ENCODE measurements at places on chromosomes 4 and X. TPM values are rescaled to one million over a fixed set of nuclear protein-coding genes. Genes with fewer than 3 reads are reported as not detected.
A peak's percentile ranks its signal among the peaks of the same experiment; 100 is the strongest.

GRCh38 chrX:52346174-52347165 lies 22.4 kb upstream of the XAGE2 start:
- DNase-seq, result no peak

DNA sequence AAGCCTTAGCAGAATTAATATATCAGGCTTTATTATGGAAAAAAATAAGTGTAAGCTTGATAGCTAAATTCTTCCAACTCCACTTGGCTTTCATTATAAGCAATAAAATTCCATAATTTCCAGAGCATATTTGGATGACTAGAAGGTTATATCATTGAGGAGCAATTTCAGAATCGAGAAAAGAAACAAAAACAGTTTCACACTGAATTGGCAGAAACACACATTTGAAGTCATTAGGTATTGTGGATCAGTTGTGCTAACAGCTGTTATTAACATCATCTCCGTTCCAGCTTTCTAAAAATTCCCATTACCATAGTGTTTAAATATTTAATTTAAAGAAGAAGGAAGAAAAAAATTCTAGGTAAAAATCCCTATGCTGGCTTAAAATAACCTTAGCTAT lies 92.6 kb downstream of the ANTXR2 start:
- no peak for DNase-seq

DNA sequence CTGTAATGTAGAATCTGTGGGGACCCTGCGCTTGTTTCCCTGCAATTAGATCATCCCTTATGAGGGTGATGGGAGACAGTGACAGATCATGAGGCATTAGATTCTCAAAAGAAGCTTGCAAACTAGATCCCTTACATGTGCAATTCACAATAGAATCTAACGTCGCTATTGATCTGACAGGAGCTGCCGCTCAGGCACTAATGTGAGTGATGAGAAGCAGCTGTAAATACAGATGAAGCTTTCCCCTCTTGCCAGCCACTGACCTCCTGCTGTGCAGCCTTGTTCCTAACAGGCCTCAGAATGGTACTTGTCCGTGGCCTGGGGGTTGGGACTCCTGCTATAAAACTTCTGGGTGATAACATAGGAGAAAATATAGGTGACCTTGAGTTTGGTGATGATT lies 1076.8 kb downstream of the PDHA2 start:
- no peak for DNase-seq

GRCh38 chr4:107452717-107453630 lies 267.1 kb downstream of the PAPSS1 start:
- no peak for DNase-seq

Gene CLCN4
- total RNA-seq, result not detected

Gene RAB41
- not detected for total RNA-seq

Gene SRPK3
- total RNA-seq, result not detected

- DNase-seq, result no peak
These were observed 177.3 kb downstream of the ARHGAP10 start for GRCh38 chr4:147909225-147909624.

DNA sequence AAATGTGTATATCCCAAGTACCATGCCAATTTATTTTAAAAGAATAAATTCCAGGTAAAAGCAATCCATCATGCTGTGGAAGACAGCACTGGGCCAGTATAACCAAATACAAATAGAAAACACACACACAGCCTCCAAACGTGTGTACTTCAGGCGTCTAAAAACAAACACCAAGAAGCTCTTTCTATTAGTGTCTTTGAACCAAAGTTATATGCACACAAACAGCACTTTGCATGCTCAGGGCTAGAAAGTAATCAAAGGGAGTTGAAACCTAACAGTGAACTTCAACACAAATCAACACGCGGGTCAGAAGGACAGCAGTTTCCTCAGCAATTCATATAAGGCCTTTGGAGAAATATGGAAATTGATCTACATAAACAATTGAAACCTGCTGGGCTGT lies 15.4 kb downstream of the GASK1B start:
- DNase-seq, result no peak

DNA sequence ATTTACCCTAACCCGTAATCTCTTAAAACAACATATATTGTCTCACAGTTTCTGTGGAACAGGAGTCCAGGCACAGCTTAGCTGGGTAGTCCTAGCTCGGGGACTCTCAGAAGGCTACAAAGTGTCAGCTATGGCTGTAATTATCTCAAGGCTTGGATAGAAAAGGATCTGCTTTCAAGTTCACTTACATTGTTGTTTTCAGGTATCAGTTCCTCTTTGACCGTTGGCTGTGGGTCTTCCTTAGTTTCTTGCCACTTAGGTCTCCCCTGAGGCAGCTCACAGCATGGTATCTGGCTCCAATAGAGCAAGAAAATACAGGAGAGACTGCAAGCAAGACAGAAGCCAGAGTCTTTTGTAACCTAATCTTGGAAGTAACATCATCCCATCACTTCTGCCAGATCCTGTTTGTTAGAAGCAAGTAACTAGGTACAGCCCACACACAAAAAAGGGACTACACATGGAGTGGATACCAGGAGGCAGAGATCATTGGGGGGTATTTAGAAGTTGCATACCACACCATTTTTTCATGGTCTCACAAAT lies 137.0 kb downstream of the MAGEB5 start:
- no peak for DNase-seq

- DNase-seq, result no peak
These were observed 24.7 kb downstream of the MID2 start for GRCh38 chrX:107850422-107850765.

GRCh38 chrX:46727441-46727840 lies 31.5 kb downstream of the SLC9A7 start:
- DNase-seq, result no peak

GRCh38 chrX:318739-319578 lies at the start of gene GTPBP6:
Gene GTPBP6, minus strand, starts transcription at chrX:318796. Its CDS starts 9 bp downstream, at chrX:318787.
- peak; percentile 99 for DNase-seq

GRCh38 chr4:186826006-186826405 lies 102.3 kb upstream of the FAT1 start:
- no peak for DNase-seq

Gene RNF128
- not detected for total RNA-seq

- no peak for DNase-seq
These were observed 1.4 kb downstream of the AMMECR1 start for GRCh38 chrX:110316351-110317060.

DNA sequence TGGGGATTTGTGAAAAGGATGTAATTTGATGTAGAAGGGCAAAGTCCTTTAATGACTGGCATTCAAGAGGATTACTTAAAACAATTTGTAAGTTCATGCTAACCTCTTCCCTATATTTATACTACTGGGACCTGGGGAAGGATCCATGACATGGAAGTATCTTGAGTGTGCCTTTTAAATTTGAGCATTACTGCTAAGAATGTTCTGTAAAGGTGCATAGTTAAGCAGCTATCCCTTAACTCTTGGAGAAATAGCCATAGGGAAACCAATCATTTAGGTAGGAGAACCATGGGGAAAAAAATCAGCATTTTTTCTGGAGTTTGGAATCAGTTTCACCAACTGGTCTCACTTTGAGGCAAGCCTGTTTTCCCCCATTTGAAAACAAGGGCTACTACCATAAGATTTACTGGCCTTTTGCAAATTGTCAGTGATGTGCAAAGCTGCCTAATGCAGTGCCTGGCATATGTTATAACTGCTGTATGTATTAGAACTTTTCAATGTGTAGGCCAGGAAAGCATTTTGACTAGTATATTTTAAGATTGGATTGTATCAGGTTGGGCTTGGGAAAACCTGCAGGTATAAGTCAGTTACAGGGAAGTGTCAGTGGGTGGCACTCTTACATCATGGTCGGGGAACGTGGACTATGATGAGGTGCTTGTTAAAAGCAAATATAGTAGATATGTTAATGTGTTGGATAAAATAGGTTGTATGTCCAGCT lies 72.1 kb downstream of the PRSS12 start:
- peak; percentile 58 for DNase-seq

- no peak for DNase-seq
These were observed 67.1 kb upstream of the MYOZ2 start for GRCh38 chr4:119068529-119068962.

Gene EGF
- not detected for total RNA-seq

Gene USP17L30
- not detected for total RNA-seq

Gene AFP
- total RNA-seq, result not detected

Gene USP51
- total RNA-seq, result 1.8 TPM

DNA sequence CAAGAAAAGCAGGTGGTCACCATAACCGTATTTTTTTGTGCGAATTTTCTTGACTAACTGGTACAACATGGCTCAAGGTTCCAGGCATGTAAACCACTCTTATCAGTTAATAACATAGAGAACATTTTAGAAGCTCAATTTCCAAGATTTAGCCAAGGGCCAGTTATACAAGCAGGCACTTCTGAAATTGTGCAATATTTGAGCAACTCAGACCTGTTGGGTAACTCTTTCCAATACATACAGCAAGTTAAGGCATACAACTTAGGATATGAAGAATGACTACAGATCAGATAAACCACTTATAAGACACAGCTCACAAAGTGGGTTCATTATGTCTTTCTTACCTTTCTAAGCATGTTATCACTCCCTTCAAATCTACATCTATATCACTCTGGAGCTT lies 43.9 kb downstream of the ZNF280C start:
- DNase-seq, result no peak
